ENCODE measurements at places on chromosomes 1 and 21.

GRCh38 chr1:152462636-152463035 lies 48.0 kb upstream of the LCE5A start:
- DNase-seq = no peak

- no peak for DNase-seq
These were observed 87.3 kb downstream of the PCP4 start for GRCh38 chr21:39954570-39954969.

GRCh38 chr1:66231217-66231616 lies 302.7 kb upstream of the SGIP1 start:
- no peak for DNase-seq

DNA sequence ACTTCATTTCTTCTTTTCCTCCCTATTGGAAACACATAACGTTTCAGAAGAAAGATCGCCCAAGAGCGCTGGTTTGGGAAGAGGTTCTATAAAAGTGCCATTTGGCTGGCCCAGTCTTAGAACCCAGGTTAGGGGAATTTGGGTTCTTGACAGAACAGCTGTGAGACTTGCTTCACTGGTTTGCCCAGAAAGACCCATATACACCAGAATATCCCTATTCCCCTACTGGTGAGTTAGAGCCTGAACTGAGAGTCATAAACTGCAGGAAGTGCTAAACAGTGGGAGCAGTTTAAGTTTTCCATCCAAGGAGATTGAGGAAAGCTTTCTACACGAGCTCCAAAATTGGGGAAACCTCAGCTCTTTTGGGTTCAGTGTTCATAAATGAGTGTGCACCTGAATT lies 275.2 kb downstream of the VAV3 start:
- DNase-seq = no peak

GRCh38 chr21:27645285-27645684 lies 678.4 kb upstream of the ADAMTS5 start:
- no peak for DNase-seq

DNA sequence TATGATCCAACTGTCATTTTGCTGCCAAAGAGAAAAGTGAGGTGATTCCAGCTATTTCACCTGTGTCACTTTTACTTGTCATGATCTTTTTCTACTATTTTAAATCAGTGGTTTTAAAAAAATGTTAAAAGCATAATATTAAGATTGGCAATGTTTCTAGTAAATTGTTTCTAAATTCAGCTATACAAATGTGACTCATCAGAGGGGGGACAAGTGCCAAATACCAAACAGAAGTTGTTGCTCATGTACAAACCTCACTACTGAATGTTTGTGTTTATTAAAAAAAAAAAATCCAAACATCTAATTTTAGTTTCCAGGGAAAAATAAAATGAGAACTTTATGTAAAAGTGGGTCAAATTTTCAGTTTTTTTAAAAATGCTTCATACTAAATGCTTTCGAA lies 346.2 kb upstream of the SNX7 start:
- DNase-seq = no peak

- DNase-seq = no peak
These were observed 71.6 kb downstream of the SH3BGR start for GRCh38 chr21:39523399-39523798.

DNA sequence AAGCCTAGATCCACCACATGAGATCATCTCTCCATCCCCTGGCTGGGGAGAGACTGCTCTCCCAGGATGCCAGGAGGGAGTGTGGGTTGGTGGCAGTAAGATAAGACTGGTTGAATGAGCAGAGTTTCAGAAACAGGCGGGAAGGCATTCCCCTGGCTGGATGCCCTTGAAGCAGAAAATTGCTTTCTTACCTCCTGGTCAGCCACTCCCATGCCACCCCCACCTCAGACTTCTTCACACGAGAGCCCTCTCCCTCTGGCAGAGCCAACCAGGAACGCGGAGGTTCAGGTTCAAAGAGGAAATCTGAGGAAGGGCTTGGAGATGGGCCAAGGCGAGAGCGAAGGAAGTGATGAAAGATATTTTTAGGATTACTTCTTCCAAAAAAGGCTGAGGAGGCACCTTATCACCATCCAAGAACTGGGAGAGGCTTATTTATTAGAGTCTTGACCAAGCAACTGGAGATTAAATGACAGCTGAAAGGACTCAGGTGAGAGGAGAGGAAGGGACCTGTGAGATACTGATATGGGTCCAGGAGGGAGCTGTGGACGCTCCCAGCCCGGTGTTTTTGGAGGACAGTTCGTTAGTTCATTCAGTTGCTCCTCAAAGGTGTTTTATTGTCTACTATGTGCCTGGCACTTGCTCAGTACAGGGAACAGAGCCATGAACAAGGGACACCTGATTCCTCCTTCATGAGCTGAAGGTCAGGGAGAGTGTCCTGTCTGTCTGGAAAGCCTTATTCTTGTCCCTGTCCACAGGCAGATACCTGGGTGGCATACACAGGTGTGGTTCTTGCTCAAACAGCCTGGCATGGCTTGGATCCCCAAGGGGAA lies 18.9 kb upstream of the SLC26A9 start:
- DNase-seq = no peak

- no peak for DNase-seq
These were observed 49.7 kb downstream of the MYSM1 start for GRCh38 chr1:58650141-58650540.

GRCh38 chr1:76125473-76126219 lies 51.1 kb downstream of the ST6GALNAC3 start:
- no peak for DNase-seq

DNA sequence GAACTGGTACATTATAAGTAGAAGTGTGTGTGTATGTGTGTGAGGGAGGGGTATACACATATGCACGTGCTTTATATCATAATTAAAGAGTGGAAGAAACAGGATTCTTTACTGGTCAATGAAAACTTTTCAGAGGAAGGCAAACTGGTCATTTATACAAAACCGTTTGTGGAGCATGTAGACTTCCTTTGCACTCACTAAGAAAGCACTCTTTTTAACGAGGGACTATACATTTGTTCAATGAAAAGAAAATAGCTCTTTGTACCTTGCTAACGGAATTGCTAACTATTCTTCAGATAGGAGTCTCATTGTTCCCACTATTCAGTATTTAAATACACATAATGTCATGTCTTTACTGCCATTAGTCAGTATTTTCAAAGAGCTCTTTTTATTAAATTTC lies 219.3 kb downstream of the ST6GALNAC3 start:
- no peak for DNase-seq

DNA sequence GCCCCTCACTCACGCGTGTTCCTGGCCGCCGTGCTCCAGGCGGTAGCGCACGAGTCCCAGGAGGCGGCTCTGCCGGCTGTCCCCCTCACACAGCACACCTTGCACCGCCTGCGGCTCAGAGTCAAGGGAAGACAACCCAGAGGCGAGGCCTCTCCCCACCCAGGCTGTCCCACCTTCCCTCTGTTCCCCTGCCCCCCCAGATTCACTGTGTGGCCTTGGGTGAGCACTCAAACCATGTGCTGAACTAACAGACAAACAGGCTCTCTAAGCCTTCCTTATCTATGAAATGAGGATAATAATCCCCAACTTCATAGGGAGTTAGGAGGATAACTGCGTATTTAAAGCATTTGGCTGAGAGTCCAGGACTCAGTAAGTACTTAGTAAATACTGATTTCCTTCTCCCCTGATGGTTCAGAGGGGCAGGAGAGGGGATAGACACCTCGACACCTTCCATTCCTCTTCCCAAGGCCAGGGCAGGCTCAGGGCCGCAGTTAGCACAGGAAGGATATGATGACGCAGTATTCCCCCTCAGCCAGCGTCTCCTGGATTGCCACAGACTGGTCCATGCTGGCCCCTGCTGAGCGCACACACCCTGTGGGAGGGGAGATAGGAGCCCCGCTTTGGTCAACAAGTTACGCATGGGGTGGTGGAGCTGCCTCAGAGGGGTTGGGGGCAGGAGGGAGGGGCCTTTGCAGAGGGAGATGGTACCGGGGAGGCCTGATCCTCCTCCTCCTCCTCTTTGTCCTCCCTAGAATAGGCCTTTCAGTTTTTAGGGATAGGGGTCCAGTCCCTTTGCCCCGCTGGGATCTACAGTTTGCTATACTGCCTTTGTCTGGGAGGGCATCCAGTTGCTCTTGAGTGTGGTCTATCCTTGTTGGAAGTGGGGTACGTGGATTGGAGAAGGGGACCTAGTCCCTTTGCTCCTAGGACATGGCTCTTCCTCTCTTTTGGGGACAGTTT lies 830 bp downstream of the INPP5B start:
- DNase-seq = peak; percentile 92
